ENCODE measurements at places on chromosomes 5 and 9.

DNA sequence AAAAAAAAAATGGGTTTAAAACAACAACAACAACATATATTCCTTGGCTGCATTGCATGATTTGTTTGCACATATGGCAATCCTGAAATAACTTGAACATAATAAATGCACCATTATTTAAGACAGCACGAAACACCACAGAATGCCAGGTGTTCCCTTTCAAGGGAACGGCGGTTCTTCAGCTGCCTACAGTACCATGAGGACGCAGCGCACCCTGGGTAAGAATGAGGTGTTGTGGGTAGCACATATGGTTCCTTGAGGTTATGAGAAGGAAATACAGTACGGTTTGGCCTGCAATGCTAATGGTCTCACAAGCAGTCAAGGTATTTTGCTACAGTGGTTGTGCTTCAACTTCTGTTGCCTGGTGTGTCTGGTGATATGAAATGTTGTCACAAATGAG, 174.8 kb downstream of the SLC12A2 start:
- no peak for DNase-seq

DNA sequence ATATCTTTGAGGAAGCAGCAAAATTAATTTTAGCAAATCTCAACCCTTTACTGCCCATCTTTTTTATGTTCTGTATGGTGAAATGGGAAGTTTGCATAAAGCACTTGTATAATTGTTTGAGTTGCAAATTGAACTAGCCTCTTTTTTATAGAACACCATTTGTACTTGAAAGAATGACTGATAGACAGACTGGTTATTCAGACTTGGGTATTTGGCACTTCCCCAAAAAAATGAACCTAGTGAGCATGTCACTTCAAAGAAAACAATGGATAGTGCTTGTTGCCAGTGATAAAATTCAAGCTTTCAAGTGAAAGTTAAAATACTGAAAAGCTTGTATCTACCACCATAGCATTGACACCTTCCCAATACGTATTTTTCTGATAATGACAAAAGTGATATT, 115.8 kb downstream of the ERCC6L2 start:
- DNase-seq: no peak

- no peak for DNase-seq
These were observed 52.3 kb upstream of the PTPDC1 start for GRCh38 chr9:94031946-94032345.

GRCh38 chr9:88593537-88594185, 58.7 kb downstream of the NXNL2 start:
- no peak for DNase-seq

DNA sequence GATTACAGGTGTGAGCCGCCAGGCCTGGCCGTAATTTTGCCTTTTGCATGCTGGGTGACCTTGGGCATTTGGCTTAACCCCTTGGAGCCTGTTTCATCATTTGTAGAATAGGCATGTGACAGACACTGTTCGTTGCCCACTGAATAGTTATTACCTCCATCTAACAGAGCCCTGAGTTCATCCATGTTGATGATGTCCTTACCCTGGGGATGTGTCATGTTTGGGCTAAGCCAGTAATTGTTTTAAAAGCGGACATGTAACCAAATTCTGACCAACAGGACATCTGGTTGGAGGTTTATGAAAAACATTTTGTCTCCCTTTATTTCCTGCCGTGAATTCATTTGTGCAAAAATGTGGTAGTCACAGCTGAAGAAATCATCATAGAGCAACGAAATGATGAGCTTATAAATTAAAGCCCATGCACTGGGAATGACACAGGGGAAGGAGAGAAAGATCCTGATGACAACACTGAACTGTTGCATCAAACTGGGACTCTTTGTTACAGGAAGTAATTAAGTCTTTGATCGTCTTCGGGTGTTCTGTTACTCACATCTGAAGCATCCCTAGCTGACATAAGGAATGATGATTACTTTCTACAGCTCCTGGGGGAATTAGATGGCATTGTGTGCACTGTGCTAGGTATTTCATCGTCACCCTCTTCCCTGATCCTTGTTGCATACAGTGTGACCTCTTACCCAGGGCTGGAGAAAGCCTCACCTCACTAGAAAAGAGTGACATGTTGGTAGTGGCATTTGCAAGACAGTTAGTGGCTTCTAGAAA, 117.8 kb downstream of the FGF18 start:
- DNase-seq: no peak

- no peak for DNase-seq
These were observed 946.0 kb downstream of the NR2F1-AS1 start for GRCh38 chr5:92635001-92635461.

DNA sequence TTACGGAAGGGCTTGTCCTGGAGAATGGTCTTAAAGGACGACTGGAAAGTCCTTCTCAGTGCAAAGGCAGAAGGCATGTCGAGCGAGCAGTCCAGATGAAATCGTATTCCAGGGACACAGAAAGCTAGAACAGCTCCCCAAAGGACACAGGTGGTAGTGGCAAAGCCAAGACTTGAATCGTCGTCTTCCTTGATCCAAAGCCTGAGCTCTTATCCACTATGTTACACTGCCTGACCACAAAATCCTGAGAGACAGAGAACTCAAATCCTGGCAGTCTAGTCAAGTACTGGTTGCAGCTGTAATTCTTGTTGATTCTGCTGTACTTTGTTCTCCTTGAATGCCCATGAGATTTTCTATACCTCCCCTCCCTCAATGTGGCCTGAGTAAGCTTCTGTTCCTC, 198.7 kb downstream of the TARS1 start:
- no peak for DNase-seq

GRCh38 chr5:173765029-173765644, 123.0 kb upstream of the CPEB4 start:
- DNase-seq: no peak

- no peak for DNase-seq
These were observed 13.5 kb upstream of the NDFIP1 start for GRCh38 chr5:142095035-142095434.

DNA sequence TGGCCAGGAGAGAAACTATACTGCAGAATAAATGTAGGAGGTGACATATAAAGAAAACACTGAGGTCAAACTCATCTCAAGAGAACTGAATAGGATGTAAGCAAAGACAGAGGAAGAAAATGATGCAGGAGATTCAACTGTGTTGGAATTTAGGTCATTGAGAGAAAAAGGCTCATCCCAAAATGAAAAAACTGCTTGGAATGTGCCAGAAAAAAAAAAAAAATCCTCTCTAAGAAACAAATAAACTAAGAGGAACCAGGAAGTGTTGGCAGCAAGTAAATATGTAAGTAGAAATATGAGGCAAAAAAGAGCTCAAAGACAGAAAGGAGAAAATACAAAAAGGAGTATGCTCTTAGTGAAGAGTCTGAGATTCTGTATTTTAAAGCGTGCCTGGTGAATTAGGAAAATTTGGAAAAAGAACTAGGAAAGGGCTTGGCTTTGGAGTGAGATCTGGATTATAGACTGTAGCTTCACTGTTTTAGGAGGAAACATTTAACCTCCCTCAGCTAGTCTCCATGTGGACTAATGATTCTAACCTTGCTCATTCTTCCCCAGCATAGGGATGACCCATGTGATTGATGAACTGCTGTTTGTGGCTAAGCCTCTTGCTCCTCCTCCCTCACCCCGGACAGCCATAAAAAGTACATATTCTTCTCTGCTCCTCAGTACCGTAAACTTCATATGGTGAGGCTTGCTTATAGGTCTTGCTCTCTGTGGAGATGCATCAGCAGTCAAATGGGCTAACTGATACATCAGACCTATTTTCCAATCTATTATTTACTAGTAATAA, 185.6 kb upstream of the POU5F2 start:
- DNase-seq: no peak

GRCh38 chr5:91670122-91670521, 287.0 kb upstream of the ARRDC3 start:
- DNase-seq: no peak

DNA sequence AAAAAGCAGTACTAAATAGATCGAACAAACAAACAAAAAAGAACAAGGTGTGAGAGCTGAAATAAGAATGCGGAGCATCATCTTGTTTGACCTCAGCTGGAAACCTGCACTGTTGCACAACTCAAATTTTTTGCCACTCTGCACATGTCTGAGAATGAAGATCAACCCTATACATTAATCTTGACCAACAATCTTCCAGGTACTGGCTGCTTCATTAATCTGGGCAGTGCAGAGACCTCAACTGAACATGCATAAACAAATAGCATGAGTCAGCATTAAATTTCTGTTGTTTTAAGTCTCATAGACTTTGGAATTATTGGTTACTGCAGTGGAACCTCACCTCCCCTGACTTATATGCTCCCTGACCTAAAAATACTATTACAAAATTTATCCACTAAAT, 114.6 kb upstream of the FTMT start:
- DNase-seq: no peak

DNA sequence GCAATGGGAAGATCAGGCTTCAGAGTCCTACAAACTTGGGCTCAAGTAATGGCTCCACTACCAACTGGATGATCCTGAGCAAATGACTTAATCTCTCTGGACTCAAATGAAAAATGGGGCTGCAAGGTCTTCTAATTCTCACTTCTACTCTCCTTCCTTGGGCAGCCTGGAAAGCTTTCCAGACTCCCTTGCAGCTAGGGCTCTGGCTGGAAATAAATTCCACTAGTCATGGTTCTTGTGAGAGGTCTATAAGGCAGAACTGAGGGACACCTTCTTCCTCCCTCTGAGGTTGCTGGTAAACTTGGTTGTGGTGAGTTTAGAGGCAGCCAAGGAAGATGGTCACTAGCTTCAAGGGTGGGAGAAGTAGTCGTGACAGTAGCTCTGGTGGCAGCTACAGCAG, 18.6 kb downstream of the DCANP1 start:
- DNase-seq: no peak

- DNase-seq: no peak
These were observed 194.0 kb downstream of the CRB2 start for GRCh38 chr9:123550012-123550411.

- DNase-seq: peak; percentile 36
These were observed 653.1 kb upstream of the KLF4 start for GRCh38 chr9:108142504-108143201.

DNA sequence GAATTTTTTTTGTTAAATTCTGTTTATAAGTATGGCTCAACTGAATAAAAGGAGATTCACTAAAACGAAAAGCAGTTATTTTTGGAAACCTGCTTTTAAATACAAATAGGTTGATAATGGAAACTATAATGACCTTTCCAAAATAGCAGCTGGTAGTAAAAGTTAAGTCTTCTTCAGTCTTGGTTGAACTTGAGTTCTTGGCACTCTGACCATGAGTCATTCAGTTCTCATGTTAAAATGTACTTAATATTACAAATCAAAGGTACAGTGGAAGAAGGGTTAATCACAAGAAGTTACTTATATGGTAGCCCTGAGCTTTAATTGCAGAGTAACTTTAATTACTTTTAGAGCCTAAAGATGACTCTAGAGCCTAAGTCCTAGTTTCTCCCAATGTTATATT, 62.1 kb downstream of the KLF9 start:
- DNase-seq: no peak

DNA sequence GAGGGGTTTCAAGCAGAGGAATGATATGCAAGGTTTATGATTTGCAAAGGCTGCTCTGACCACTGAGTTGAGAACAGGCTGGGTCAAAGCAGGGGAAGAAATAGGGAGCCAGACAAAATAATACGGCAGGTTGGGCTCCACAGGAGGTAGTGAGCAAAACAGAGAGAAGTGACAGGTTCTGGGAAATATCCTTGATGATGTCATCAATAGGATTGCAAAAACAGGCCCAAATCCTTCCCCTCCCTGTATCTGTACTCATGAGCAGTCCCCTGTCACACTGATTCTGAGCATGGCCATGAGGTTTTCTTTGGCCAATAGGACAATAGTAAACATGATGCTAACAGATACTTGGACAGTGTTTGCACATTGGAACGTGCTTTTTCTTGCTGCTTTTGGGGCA, 471.8 kb upstream of the BRINP1 start:
- no peak for DNase-seq

DNA sequence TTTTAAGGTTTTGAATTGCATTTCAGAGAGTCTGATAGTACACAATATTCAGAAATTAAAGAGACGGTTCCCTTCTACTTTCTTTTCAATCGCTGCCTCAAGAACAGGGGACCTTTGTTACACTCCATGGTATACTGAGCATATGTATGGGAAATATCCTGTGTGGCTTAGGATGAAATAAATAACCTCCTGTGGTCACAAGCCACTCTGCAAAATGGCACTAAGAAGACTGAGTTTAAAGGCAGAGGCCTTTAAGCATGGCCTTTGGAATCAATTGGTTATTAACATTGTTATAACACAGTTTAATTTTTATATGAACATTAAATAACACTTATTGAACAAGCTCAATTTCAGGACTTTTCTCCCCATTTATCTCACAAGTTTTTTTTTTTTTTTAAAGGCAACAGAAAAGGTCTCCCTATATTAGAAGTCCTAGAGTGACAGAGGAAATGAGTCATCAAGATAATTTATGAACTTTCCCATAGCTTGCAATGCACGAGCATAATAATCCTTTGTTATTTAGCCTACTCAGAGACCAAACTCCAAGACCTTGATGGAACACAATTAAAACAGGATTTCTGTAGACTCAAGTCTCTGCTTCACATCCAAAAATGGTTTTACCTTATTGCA, 341.9 kb downstream of the TMEM167A start:
- no peak for DNase-seq

DNA sequence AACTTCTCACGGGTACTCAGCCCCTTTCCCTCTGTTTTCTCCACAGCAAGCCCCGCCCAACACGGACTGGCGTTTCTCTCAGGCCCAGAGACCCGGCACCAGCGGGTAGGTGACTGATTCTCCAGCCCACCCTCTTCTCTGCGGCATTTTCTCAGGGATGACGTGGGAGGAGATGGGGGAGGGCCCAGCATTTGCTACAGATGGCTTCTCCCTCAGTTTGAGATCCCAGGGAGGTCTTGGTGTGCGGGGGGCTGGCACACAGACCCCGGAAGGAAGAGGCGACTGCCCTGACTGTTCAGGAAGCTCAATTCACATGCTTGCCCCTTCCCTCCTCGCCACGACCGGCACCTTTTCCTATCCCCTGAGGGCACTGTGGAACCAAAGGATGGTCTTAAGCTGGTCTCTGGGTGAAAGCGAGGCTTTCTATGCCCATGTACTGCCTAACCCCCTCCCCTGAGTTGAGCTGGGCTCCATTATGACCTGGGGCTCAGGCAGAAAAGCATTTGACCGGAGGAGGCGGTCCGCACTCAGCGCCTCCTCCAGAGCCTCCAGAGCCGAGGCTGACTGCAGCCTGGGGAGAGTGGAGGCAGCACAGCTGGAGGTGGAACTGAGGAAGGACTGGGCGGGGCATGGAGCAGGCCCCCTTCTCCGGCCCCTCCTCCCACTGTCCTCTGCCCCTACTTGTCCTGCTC, 6.0 kb downstream of the PCDHGC5 start:
- no peak for DNase-seq

GRCh38 chr5:79728396-79728795, 38.8 kb downstream of the CMYA5 start:
- no peak for DNase-seq

GRCh38 chr9:129459547-129460322, 161.2 kb downstream of the C9orf50 start:
- DNase-seq: no peak

GRCh38 chr9:73640971-73641370, 489.3 kb downstream of the ANXA1 start:
- DNase-seq: no peak

GRCh38 chr5:41176952-41177351, 36.4 kb downstream of the C6 start:
- no peak for DNase-seq

GRCh38 chr5:145797336-145797735, 37.8 kb downstream of the PRELID2 start:
- DNase-seq: no peak
